MG63 (cell line): ENCODE measurements at places on chromosomes 5 and 9. TPM values are rescaled to one million over a fixed set of nuclear protein-coding genes. Genes with fewer than 3 reads are reported as not detected.
A peak's percentile ranks its signal among the peaks of the same experiment; 100 is the strongest.

DNA sequence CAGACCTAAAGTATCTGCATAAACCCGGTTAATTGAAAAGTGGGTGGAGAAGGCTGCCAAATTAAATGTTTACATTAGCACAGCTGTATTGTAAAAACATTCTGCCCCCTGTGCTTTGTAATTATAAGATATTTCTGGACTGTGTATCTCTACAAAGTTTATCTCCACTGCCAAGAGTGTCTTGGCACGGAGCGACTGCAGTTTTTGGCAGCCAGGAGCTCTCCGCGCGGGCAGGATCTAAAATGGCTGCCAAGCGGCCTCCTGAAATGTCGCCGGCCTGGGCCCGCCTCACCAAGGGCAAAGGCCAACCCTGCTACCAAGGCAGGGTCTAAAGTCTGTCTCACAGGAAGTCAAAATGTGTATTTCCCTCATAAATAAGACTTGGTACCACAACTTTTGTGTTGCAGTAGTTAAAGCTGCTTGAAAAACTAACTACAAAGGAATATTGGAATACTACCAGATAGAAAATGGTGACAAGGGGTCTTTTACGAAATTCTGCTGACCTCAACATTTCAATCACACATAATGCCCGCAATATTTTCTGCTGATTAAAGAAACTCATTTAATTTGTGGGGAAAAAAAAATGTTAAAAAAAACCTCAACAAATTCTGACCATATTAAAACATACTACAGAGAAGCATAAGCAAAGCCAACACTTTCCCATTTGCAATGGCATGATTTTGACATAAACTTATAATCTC lies 110.4 kb downstream of the NFIB start:
- peak; percentile 100 for DNase-seq

- DNase-seq, result no peak
These were observed 77.0 kb upstream of the RASA1 start for GRCh38 chr5:87190687-87191086.

- peak; percentile 24 for DNase-seq
These were observed 1.3 kb downstream of the ARAP3 start for GRCh38 chr5:141680751-141681201.

GRCh38 chr9:136392538-136393449 lies 7.2 kb downstream of the SNAPC4 start:
- no peak for DNase-seq

EIF4EBP3 gene
- 4.0 and 4.5 TPM in 2 replicates for total RNA-seq

DNA sequence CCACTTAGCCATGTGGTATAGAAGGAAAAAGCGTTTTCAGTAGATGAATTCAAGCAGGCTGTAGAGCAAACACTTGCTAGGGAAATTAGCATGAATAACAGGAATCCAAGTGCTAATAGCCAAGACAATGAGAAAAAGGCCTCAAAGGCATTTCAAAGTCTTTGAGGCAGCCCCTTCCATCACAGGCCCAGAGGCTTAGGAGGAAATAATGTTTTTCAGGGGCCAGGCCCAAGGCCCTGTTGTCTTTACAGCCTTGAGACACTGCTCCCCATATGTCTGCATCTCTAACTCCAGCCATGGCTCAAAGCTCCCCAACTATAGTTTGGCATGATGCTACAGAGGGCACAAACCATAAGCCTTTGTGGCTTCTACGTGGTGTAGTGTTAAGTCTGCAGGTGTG lies 563.5 kb downstream of the TAF11L14 start:
- no peak for DNase-seq

DNA sequence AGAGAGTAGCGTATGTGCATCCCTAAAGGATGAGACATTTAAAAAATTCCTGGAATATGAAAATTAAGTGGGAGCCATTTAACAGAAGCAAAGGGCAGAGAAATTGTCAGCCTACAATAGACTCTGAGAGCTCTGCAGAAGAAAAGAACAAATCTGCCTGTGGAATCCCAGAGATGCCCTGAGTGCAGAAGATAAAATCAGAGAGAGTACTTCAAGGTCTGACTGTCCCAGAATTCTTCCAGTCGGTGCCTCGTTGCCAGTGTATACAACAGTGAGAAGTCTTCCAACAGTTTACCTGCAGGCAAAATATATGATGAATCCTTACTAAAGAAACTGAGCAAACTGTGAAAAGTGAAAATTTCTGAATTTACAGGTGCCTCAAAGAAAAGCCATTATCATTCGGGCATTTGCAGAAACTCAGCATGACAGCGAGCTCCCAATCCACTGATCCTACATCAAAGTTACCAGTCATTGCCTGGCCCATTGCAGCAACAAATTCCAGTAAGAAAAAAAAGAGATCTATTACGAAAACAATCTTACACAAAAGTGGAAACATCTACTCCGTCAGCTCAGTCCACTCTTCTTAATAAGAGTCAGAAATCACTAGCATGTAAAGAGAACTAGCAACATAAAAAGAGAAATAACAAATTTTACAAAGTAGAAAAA lies 92.8 kb upstream of the VCAN start:
- DNase-seq, result no peak

- peak; percentile 53 for DNase-seq
These were observed 47.1 kb upstream of the RAI14 start for GRCh38 chr5:34608859-34609648.

- DNase-seq, result no peak
These were observed 163.5 kb downstream of the CD180 start for GRCh38 chr5:67032921-67033664.

DNA sequence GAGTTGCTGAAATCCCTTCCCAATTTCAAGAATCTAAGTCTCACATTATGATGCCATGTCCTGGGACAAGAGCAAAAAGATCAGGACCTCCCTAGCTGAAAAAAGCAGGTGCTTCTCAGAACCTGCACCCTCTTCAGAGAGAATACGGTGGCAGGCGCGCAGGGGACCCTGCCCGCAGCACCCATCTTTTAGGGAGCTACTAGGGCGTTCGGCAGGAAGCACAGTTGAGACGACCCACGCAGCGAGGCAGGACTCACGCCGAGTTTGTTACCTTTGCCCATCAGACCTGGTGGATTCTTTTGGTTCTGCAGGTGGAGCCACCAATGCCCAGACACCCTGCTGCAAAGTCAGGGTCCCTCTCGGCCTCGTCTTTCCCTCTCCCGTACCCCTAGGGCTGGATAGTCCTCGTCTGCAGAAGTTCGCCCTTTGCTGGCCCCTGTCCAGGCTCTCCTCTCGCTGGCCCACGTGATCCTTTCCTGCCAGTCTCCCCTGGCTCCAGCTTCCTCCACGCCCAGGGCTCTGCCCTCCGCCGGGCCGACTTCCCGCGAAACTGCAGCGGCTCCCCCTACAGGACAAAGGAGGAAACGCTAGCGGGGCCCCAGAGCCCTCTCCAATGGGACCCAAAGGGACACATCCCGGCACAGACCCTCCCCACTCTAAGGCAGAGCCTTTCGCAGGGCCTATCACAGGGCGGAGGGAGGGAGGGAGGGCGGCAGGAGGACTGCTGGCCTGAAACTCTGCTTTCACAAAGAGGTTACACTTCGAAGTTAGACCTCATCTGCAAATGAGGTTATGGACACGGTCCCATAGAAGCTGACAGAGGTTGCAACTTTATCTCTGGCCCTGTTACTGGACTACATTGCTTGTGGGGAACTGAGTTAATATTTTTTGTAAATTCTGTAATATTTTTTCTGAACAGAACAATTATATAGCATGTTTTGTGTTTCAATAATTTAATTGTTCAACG lies 28.8 kb downstream of the TMEM174 start:
- peak; percentile 59 for DNase-seq

- DNase-seq, result no peak
These were observed 11.7 kb upstream of the RPS14 start for GRCh38 chr5:150461231-150461630.

BARHL1 gene
- total RNA-seq, result not detected in 2 replicates

DNA sequence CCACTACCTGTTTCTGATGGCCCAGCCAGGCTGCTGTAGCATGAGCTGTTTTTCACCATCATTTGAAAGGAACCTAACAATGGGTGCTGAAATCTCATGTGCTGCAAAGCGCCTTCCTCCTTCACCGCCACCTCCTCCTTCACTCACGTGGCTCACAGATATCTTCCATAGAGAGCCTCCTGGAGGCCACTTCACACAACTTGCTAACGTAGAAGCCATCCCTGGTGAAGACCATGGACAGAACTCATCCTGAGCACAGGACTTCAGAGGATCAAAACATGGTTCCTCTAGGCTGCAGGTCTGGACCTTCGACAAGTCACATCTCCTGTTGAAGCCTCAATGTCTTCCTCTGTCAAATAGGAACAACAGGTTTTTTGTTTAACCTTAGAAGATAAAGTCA lies 155.5 kb upstream of the RAD23B start:
- no peak for DNase-seq

DNA sequence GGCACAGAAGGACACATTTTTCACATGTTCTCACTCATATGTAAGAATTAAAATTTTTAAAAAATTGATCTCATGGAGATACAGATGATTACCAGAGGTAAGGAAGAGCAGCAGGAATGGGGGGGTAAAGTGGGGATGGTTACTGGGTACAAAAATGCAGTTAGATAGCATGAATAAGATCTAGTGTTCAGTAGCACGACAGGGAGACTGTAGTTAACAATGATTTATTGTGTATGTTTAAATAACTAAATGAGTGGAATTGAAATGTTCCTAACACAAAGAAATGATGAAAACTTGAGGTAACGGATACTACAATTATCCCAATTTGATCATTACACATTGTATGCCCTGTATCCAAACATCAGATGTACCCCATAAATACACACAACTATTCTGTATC lies 15.2 kb upstream of the TGFBI start:
- DNase-seq, result no peak

C5orf46 gene
- 6.0 TPM in 1 of 2 replicates, not detected in the other for total RNA-seq

DNA sequence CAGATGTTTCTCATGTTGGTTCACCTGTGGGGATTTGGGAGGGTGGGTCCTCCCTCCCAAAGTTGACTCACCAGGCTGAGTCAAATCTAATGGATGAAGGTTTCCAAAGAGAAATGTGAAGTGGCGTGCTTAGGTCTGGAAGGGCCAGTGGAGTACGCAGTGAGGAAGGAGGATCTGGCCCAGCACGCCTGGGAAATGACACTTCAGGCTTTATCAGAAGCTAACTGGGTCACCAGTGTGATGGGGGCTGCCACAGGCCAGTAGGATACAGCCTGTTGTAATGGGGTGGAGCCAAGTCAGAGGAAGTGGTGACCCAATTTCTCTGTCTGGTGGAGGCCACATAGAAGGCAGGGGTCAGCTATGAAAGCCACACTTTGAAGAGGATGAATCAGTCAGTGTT lies 18.0 kb downstream of the POLR1E start:
- DNase-seq, result no peak

- no peak for DNase-seq
These were observed 13.6 kb downstream of the OTULINL start for GRCh38 chr5:14595189-14595588.

DNA sequence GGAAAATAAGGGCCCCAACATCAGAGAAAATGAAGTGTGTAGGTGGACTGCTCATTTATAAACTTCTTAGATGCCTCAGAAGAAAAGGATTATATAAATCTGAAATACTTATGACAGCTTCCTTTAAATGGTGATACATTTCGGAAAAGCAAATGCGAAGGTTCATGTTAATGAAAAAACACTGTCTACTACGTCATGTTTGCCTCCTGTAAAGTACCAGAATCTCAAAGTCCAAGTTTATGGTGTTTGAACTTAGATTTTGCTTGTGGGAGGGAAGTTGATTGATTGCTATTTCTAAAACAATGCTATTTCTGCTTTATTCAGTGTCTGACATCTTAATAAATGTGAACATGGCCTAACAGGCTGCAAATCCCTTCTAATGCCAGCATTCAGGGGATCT lies 514.6 kb downstream of the ZNF608 start:
- DNase-seq, result no peak

NR5A1 gene
- total RNA-seq, result not detected in 2 replicates

DNA sequence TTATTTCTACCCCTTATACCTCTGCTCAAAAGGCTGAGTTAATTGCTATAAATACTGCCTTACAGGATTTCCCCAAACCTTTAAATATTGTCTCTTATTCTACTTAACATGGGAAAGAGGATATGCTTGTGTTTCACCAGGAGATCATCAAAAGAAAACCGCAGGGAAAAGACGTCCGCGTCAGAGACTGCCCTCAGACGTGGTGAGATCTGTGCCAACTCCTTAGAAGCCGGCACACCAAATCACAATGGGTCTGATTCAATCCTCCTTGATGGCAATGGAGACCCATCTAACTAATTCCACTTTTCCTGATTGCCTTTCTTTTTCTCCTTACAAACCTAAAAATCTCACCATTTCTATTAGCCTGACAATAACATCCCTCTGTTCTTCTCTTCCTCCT lies 55.0 kb downstream of the SH3PXD2B start:
- no peak for DNase-seq

DNA sequence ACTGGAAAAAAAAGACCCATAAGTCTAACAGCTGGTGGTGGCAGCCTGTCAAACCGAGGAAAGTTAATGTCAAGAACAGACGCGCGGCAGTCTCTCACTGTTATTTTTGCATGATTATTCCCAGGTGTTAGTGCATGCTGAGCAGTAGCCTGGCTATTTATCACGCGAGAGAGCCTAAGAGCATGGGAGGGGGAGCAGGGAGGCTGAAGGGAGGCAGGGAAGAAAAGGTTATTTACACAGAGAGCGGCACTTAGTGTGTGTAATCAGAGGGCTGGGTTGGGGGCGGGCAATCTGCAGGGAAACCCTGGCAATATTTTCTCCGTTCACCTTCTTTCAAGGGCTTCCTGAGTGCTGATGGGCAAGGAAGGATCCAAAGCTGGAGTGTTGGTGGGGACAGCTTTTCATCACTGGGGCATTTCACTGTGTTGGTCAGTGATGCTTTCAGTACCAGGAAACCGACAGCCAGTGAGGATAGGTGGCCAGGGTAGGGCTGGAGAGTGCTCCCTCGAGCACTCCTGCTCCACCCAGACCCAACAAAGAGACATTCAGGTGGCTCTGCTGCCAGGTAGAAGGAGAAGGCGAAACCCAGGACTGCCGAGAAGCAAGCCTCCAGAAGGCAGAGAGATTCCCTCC lies 39.6 kb downstream of the ZNF608 start:
- DNase-seq, result no peak

DNA sequence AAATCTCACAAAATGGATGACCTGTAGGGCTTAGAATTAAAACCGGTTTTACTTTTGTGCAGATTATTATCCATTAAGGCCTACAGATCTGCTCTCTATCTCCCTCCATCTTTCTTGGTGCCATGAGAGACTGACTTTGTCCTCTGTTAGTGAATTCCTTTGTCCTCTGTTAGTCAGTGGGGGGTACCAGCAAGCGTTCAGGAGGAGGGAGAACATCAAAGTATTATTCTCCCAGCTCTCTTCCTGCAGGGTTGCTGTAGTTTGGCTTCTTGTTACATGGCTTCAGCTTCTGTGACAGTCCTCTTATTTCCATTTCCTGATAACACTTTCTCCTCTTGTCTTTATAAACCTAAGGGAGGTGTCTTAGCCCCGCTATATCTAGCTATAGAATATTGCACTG lies 850.5 kb upstream of the SEMA6A start:
- no peak for DNase-seq

IL4 gene
- total RNA-seq, result not detected in 2 replicates

HTR1A gene
- total RNA-seq, result not detected in 2 replicates

GRCh38 chr5:111486055-111486454 lies 26.3 kb downstream of the STARD4 start:
- DNase-seq, result no peak

- no peak for DNase-seq
These were observed 207.7 kb downstream of the MEF2C start for GRCh38 chr5:88675168-88675707.
